B cell (primary cell): ENCODE measurements at places on chromosomes 2 and 18. TPM values are rescaled to one million over a fixed set of nuclear protein-coding genes. Genes with fewer than 3 reads are reported as not detected.

GRCh38 chr2:220147161-220148038 is 520.0 kb downstream of the SLC4A3 start:
- DNase-seq, result no peak

DNA sequence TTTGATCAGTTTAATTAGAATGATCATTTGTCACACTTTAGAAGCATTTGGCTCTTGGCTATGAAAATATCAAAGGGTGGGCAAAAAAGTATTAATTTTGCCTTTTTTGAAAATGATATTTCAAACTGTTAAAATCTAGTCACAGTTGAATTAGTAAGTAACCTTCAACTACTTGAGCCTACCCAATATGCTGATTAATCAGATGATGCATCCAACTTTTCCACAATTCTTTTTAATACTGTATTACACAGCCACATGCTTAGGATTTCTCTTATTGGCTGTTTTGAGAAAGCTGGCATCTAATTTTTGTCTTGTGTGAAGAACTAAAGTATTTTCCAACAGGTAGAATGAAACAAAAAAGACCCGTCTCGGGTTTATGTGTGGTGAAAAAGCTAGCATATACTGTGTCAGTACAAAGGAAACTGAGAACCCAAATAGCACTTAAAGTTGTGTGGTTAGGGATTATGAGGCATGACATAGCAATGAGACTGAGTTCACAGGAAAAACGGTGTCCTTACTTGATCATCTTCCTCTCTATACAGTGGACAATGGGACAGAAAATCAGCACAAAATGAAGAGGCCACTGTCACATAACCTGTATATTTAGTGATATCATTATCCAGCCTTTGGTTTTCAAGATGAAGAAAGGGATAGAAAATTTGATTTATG is 11.7 kb downstream of the OSBPL6 start:
- DNase-seq, result no peak

- DNase-seq, result no peak
These were observed 24.4 kb downstream of the SCN9A start for GRCh38 chr2:166351319-166351718.

CIB4 gene
- not detected in 2 replicates for total RNA-seq

ALPG gene
- not detected in 2 replicates for total RNA-seq

TANC1 gene
- 0.07 TPM in 1 of 2 replicates, not detected in the other for total RNA-seq
